ENCODE measurements at places on chromosomes 2 and 18. TPM values are rescaled to one million over a fixed set of nuclear protein-coding genes. Genes with fewer than 3 reads are reported as not detected.

The TMEM169 gene
- polyA plus RNA-seq: 0.35 TPM

The RAB17 gene
- polyA plus RNA-seq: 0.21 TPM

The GORASP2 gene
- polyA plus RNA-seq: 173 TPM

The HRH4 gene
- polyA plus RNA-seq: 0.01 TPM

The DYNAP gene
- not detected for polyA plus RNA-seq

The FKBP1B gene
- 19.7 TPM for polyA plus RNA-seq

DNA sequence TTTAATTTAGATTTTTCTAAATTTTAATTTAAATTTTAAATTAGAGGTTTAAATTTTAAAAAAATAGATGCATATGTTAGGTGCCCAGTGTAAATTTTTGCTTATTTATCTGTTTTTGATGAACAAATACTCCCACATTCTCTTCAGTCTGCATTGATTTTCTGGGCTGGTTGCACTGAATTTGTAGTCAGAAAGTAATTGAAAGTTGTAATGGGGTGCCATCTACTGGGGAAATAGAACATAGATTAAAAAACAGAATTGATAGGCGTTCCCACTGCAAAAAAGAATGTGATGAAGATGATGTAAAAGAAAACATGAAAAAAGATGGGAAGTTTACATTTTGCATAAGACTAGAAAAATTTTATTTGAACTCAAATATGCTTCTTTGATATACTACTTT lies 51.7 kb upstream of the CCDC85A start:
- DNase-seq: peak; percentile 10

- DNase-seq: peak; percentile 21
These were observed 402.0 kb upstream of the MMADHC start for GRCh38 chr2:149989447-149990063.

DNA sequence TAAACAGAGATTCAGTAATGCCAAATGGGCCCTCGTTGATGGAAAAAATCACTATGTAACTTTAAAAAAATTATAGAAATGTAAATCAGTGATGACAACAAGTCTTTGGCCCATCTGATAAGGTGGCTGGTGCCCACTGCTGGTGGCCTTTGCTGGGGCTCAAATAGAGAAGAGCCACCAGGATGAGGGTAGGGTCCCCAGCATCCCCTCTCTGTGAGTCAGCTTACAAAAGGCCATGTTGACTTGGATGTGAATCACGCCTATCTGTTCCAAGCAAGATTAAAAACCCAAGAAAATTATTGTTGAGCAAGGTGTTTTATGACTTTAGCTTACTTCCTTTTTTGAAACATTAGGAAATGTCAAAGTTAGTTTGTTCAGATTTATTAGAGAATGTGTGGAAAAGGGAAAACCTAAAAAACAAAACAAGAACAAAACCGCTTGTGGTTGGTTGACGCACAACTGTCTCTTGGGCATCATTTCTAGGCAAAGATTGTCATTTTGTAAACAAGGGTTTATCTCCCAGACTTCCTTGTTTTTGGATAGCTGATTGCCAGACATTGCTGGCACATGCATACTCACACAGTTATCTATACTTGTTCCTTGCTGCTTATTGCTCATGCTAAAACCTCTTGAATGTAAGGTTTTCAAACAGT lies 53.7 kb upstream of the ZNF396 start:
- no peak for DNase-seq

- DNase-seq: no peak
These were observed 464 bp upstream of the FTCDNL1 start for GRCh38 chr2:199851501-199851810.

- DNase-seq: no peak
These were observed 122.6 kb upstream of the PPP1CB start for GRCh38 chr2:28628987-28629386.

- DNase-seq: no peak
These were observed 98.5 kb downstream of the EXOC6B start for GRCh38 chr2:72727356-72727755.

GRCh38 chr18:45617284-45617683 lies 2.0 kb downstream of the SLC14A2 start:
- DNase-seq: peak; percentile 20

GRCh38 chr2:201794294-201794693 lies 12.0 kb upstream of the CDK15 start:
- DNase-seq: no peak

- no peak for DNase-seq
These were observed 328 bp downstream of the EGR4 start for GRCh38 chr2:73292906-73293533.
